NCI-H1092 (cell line): ENCODE measurements at places on chromosomes 5 and 9.

GRCh38 chr9:85291266-85291665 is 450.5 kb downstream of the AGTPBP1 start:
- DNase-seq: no peak

DNA sequence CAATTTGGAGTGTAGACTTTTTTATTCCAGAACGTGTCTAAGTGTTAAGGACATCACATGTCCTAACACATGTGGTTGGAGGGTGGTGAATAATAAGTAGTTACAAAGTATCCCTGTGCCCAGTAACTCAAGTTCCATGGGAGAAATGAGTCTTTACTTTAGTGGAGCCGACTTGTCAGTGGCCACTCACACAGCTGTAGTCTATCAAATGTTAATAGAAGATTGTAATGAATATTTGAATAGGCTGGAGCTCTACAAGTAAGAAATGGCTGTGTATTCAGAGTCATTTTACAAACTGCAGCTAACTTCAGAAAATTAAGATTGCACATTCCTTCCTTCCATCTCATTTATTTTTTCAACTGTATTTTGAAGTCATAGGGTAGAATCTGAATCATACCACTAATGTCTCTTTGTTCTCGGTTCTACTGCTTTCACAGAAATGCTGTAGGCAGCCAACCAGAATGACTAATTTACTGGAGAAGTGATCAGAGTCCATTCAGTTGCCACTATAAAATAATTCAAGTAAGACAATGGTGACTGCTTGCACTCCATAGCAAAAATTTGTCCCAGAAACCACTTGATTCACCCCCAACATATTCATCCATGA is 394.8 kb downstream of the NR2F1-AS1 start:
- no peak for DNase-seq

- no peak for DNase-seq
Observed at GRCh38 chr5:155434267-155434666, 420.7 kb downstream of the KIF4B start.

DNA sequence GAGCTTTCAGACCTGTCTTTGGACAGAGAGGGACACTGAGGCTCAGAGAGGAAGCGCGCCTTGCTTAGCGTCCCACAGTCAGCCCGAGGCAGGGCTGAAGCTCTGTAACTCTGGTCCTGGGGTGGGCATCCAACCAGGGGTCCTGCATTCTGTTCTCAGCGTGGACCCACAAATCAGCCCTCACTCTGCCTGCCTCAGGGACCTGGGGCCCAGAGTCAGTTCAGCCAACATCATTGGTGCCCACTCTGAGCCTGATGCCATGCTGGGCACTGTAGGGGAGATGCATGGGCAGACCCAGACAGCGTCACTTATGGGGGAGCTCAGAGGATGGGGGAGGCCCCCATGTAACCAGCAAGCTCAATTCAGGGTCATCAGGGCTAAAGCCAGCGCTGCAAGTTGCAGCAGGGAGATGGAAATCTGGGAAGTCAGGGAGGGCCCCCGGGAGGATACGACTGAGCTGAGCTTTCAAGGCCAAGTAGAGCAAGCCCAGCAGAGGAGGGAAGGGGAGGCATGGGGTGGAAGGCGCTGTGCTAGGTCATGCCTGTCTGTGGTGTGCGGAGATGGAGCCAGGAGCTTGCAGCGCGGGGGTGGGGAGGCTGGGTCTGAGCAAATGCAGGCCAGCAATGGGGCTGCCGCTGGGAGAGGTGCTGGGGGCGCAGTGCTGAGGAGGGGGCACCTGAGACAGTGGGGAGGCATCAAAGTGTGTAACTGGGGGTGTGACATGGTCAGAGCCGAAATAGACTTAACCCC is 21.1 kb downstream of the CORO2A start:
- no peak for DNase-seq

GRCh38 chr9:114910541-114910940 is 19.9 kb downstream of the TNFSF8 start:
- no peak for DNase-seq

DNA sequence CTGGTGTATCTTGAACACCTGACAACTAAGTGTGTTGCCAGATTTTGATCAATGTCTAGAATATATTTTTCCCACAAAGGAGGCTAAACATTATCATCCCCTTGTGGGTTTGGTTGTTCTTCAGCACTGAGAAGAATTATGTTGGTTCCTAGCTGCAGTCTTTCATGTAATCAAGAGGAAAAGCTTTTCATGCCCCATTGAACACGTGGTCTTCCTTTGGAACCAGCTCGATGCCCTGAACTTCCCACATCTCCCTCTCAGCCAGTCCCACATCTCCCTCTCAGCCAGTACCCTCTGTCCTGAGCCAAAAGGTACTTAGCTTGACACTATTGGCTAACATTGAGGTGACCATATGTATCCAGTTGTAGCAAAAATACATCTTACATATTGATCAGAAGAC is 36.7 kb upstream of the ZSWIM6 start:
- DNase-seq: no peak

GRCh38 chr9:5879419-5880181 is 11.1 kb upstream of the MLANA start:
- no peak for DNase-seq

GRCh38 chr9:108836319-108836718 is 19.5 kb downstream of the ACTL7B start:
- DNase-seq: no peak

DNA sequence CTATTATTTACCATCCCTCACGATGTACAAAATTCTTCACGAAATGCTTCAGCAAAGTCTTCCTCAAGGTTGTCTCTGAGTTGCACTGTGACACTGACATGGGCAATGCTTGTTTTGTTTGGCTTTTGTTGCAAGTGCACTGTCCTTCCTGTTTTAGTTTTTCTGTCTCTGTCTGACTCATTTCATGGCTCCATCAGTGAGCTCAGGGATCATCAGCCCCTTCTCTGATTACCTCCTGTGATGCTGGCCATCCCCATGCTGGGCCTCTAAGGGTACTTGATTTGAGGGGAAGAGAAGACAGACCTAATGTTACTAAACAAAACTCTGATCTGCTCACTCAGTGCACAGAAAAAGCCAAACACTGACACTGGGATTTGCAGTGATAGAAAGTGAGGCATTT is 37.6 kb upstream of the STX17 start:
- no peak for DNase-seq

- DNase-seq: no peak
Observed at GRCh38 chr5:126677121-126677520, 76.4 kb downstream of the PHAX start.
